ENCODE measurements at places on chromosomes 6 and 20.

GRCh38 chr6:14354919-14355572 lies 237.5 kb downstream of the CD83 start:
- no peak for DNase-seq

DNA sequence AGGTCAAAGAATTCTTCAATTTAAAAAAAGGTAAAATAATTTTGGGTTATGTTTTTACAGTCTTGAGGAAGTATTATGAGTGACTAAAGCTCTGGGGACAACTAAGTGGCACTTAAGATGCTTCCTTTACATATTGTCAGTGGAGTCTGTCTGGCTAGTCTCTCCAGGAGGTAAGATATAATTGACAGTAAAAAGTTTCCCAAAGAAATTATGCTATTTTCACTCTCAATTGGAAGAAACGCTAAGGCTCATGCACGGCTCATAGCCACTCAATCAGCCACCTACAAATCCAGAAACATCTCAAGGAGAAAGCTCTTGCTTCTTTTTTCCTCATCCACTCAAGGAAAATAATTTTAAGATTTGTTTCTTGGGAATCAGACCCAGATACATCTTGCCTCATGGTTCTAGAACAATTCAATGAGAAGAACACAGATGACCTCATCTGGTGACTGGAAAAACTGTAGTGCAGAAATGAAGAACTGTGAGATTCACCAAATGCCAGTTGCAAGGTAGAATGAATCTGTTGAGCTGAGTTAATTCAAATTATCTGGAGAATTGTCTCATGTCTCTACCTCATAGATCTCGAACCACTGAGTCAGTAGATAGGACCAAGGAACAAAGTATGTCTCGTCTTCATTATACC lies 252.9 kb downstream of the TPBG start:
- DNase-seq, result no peak

DNA sequence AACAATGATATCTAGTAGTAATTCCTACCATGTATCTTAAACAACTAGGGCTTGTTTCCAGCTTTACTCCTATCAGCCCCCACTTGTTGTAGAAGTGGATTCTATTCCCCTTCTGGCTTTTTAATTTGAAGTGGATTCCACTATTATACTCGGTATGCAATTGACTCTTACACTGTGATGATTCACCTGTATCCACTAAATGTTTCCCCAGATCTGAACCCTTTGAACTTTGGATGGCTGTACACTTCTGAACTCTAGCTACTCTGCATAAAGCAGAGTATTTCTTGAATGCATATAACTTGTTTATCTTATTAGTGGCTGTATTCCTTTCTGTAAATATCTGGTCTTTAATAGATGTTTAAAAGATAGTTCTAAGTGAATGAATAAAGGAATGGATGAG lies 538.4 kb upstream of the NRSN1 start:
- DNase-seq, result no peak

GRCh38 chr6:169886631-169887227 lies 135.3 kb downstream of the ERMARD start:
- DNase-seq, result no peak

- no peak for DNase-seq
Measured at GRCh38 chr6:105786890-105787655, 299.1 kb upstream of the PRDM1 start.

DNA sequence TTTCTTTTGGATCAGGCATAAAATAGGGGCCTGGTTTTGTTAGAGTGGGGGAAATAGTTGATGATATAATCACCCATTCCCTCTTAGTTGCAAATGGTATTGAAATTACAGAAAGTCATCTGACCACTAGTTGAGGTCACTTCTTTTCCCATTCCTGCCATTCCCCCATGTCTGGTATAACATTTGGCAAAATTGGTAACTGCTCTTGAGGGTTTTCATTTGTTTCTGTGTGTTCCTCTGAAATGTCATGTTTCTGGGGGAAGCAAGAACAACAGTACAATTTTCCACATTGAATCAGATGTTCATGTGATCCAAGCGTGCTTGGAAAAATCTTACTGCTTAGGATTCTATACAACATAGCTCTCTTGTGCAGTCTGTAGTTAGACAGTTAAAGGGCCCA lies 7.3 kb downstream of the AIG1 start:
- DNase-seq, result no peak

GRCh38 chr20:20255099-20255498 lies 112.8 kb upstream of the INSM1 start:
- DNase-seq, result no peak

GRCh38 chr6:89132057-89132456 lies 13.8 kb upstream of the PM20D2 start:
- DNase-seq, result no peak

- no peak for DNase-seq
Measured at GRCh38 chr6:169997930-169998218, 246.5 kb downstream of the ERMARD start.

DNA sequence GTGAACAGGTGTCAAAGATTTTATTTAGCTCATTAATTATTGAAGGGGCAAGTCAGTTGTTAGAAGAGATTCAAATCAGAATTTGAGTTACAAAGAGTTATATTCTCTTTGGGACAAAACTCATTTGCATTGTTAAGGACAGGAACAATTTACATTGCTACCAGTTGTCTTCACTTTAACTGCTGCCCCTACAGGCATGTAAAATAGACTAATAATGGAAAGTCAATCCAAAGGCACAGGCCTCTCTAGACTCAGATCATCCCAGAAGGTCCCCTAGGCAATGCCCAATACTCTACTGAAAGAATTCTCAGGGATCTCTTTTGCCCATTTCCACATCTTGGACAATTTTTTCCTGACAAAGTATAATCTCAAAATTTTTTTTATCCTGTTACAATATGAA lies 95.7 kb downstream of the SCP2D1 start:
- no peak for DNase-seq

GRCh38 chr20:8858181-8858787 lies 210.6 kb upstream of the PLCB4 start:
- DNase-seq, result no peak

DNA sequence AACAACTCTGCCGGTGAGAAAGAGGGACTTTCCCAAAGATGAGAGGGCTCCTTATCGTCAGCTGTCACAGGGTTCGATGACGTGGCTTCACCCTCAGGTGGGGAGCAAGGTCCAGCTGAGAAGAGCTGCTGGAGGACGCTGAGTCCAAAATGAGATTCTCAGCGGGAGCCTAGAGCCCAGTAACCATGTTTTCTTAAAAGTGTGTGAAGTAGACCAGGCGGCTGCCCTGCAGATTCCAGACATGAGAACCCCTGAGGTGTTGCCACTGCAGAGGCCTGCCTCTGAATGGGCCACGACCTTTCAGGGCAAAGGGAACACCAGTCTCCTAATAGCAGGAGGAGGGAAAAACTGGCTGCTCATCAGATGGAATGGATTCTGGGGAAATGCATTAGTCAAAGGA lies 375.1 kb downstream of the BTBD9 start:
- DNase-seq, result no peak

- DNase-seq, result no peak
Measured at GRCh38 chr6:12286373-12287110, 3.6 kb upstream of the EDN1 start.

DNA sequence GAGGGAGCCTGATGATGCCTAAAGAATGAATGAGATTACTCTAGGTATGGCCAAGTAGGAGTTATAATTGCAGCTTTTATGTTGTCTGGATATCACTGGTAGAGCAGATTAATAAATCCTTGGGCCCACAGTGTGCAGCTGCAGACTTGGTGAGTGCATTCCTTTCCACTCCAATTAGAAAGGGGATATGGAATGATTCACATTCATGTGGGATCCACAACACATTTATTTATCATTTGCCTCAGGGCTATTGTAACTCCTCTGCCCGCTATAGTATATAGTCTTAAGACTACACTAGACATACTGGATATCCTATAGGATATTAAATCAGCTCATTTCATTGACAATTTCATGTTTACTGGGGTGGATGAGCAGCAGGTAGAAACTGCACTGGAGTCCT lies 11.6 kb upstream of the HLA-G start:
- DNase-seq, result no peak

- DNase-seq, result no peak
Measured at GRCh38 chr20:25129908-25130307, 48.0 kb upstream of the VSX1 start.

GRCh38 chr6:91600561-91600960 lies 1013.7 kb upstream of the MAP3K7 start:
- DNase-seq, result no peak

- DNase-seq, result no peak
Measured at GRCh38 chr6:27081188-27081587, 166.3 kb upstream of the PRSS16 start.

DNA sequence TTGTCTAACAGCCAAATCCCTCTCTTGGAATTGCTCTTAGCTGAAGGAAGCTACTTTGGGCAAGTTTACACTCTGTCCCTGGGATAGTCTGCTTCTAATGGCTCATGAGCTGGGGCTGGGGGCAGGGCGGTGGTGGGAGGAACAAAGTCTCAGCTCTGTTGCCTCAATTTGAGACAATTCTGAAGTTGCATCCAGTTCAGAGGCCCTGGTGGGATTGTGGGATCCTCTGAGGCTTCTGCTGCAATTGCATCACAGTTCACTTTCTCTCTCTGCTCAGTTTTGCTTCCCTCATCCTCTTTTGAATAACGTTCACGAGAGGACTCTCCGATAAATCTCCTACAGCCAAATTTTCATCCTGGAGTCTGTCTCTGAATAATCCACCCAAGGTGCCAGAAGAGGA lies 440.6 kb upstream of the SLC35B3 start:
- no peak for DNase-seq

DNA sequence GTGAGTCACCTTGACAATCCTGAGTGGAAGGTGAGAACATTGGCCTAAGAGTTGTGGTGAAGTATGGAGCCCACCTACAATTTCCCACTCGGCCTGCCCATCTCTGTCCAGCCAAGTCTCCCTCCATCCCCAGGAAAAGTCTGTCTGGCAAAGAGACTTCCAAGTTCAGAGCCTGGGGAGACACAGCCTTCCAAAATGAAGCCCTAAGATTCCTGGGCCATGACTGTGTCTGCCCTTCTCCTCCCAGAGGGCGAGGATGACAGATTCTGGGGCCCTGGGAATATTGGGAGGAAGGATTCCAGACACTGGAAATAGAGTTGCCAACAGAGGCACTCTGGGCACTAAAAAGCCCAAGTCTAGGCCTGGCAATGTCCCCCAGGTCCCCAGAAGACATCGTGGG lies 176.8 kb downstream of the NFATC2 start:
- DNase-seq, result no peak

DNA sequence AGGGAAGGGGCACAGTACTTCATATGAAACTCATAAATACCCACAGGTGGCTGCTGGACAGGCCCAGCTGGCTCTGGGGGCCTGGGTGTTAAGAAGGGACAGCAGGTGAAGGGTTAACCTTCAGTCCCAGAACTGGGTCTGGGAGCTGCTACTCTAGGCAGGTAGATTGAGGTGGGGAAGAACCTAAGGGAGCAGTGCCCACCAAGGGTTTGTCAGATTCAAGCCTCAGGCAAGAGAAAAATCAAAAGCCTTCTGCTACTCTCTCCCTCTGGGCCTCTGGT lies 5.6 kb downstream of the RPL10A start:
- no peak for DNase-seq

- DNase-seq, result no peak
Measured at GRCh38 chr6:104625536-104625935, 234.2 kb downstream of the HACE1 start.

GRCh38 chr6:143139239-143139784 lies 78.6 kb downstream of the AIG1 start:
- DNase-seq, result no peak

- DNase-seq, result no peak
Measured at GRCh38 chr20:25317351-25318075, 69.6 kb downstream of the PYGB start.

- DNase-seq, result no peak
Measured at GRCh38 chr20:13338999-13339411, 117.9 kb downstream of the ISM1 start.

DNA sequence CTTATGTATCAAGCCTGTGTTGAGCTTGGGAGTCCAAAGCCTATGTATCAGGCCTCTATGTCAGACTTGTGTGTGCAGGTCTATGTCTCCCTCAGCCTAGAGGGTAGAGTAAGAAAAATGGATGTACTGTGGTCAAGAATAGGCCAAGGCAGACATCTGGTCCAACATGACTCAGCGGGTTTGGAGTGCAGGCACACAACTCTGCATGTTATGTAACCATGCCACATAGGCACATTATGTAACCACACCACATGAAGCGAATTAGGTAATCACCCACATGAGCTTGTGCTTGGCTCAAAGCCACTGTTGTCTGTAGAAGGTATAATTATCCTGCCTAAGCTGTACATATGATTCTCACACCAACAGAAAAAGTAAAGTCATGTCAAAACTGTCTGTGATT lies 1190.5 kb upstream of the EYS start:
- no peak for DNase-seq

DNA sequence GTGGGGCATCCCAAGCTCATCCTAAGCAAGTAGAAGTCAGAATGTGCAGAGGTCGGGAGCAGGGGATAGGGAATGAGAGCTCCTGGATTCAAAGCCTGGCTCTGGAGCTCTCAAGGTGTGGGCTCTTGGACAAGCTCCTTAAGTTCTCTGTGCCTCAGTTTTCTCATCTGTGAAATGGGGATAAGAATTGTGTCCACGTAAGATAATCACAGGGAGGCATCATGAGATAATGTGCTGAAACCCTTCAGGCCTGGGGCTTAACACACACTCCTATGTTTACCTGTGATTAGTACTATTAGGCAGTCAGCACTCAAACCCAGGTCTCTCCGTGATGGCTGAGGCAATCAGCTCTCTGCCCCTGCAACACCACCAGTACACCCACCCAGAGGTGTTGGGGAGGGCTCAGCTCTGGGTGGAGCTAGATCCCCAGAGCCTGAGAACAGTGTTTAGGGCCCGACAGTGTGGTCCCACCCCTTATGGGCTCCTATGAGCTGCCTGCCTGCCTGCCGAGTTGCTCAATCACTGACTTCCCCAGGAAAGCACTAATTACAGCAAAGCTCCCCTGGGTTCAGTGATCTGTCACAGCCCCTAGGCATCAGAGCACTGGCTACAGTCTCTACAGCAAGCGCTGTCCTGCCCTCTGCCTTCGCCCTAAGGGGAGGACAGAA lies 6.3 kb upstream of the SIRPA start:
- no peak for DNase-seq

GRCh38 chr6:134240665-134241431 lies 77.1 kb downstream of the SGK1 start:
- no peak for DNase-seq

- DNase-seq, result no peak
Measured at GRCh38 chr6:121437851-121438651, 2.6 kb downstream of the GJA1 start.

GRCh38 chr6:43035495-43036194 lies 14.2 kb downstream of the RRP36 start:
- DNase-seq, result no peak

DNA sequence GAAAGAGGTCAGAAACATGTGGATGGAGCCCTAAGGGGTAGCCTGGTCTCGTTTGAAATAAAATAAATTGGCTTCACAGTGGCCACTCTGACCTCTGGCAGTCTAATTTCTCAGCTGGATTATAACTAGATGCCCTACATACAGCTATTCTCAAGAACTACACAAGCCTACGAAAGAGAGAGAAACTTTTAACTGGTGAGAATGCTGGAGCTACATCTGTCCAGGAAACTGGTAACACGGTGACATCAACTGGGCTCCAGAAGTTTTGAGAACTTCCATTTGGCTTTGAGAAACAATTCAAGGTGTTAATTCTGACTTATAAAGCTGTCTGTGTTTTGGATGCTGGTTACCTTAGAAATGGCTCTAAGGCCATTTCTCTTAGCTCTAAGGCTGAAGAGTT lies 187.3 kb upstream of the TENT5A start:
- no peak for DNase-seq

GRCh38 chr6:40931931-40932330 lies 107.1 kb downstream of the UNC5CL start:
- DNase-seq, result no peak
